ENCODE measurements at places on chromosomes 6 and 20. TPM values are rescaled to one million over a fixed set of nuclear protein-coding genes. Genes with fewer than 3 reads are reported as not detected.

GRCh38 chr6:41051873-41052272 lies 1.1 kb upstream of the APOBEC2 start:
- DNase-seq, result no peak

GRCh38 chr6:108247965-108248536 lies 12.8 kb downstream of the SNX3 start:
- no peak for DNase-seq

DNA sequence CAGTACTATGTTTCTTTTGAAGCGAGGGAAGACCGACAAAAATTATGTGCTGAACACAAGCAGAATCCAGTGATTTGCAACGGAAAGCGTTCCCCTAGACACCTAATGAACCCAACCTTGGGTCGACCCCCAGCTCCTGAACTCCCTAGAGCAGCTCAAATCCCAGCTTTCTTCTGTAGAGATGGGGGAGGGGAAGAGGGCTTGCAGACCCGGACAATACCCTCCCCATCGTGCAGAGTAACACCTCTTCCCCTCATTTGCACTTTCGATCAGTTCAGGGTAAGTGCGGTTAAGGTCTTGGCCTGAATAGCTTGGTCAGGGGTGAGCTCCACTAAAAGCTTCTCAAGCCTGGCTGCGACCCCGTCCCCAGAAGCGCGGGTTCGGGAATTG lies 404 bp downstream of the CEP162 start:
- DNase-seq, result no peak

GRCh38 chr20:46893877-46894578 lies 615 bp upstream of the EYA2 start:
- no peak for DNase-seq

NINL gene
- 0.79 TPM for polyA plus RNA-seq

RIMS4 gene
- not detected for polyA plus RNA-seq

MCCD1 gene
- polyA plus RNA-seq, result not detected

PTPRT gene
- polyA plus RNA-seq, result not detected

BNIP5 gene
- not detected for polyA plus RNA-seq

All from keratinocyte (primary cell).